Vagina (tissue), 2 donors: ENCODE measurements at places on chromosomes 5 and 9. TPM values are rescaled to one million over a fixed set of nuclear protein-coding genes. Genes with fewer than 3 reads are reported as not detected.

SMARCA2 gene
- total RNA-seq: 98.0 TPM

GOLM1 gene
- total RNA-seq: 14.7 TPM

CNTNAP3B gene
- 34.1 TPM for total RNA-seq

SPRY4 gene
- 13.5 TPM for total RNA-seq

INSYN2B gene
- 0.25 TPM for total RNA-seq

KIF4B gene
- not detected for total RNA-seq

ROR2 gene
- 22.3 TPM for total RNA-seq

PKN3 gene
- total RNA-seq: 8.3 TPM

SLC6A19 gene
- not detected for total RNA-seq

IL3 gene
- total RNA-seq: not detected

RIGI gene
- total RNA-seq: 11.3 TPM

PNPLA7 gene
- total RNA-seq: 16.2 TPM

NIPAL4 gene
- total RNA-seq: 12.0 TPM

COL5A1 gene
- 36.6 TPM for total RNA-seq

ARL14EPL gene
- total RNA-seq: not detected

LIFR gene
- 63.3 TPM for total RNA-seq

FOXI1 gene
- total RNA-seq: not detected

RAI14 gene
- total RNA-seq: 30.7 TPM

SPATA31D4 gene
- not detected for total RNA-seq

TMC1 gene
- not detected for total RNA-seq

IRF1 gene
- 49.8 TPM for total RNA-seq

SOHLH1 gene
- not detected for total RNA-seq

CKMT2 gene
- total RNA-seq: 3.4 TPM
